ENCODE measurements at places on chromosomes 11 and 22.
A peak's percentile ranks its signal among the peaks of the same experiment; 100 is the strongest.

DNA sequence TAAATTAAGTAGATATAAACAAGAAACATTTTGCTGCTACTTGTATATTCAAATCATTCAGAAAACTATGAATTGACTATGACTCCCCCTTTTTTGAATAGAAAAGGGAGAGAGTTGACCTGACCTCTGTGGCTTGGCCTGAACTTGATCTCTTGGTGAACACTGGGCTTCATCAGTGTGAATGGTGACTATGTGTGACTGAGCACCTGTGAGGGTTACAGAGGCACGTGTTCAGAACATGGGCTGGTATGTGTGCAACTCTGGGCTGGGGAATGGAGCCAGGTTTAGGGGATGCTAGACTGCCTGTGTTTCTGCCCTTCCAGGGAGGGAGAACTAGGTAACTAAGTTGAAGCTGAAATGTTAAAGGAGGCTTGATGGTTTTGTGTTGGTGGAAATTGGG, 29.2 kb downstream of the HSD17B12 start:
- no peaks in the 10 kb centered on the region for H3K36me3 ChIP-seq
- H3K4me3 ChIP-seq = no peak overlapping the region
- no peaks in the 10 kb centered on the region for H3K27me3 ChIP-seq
- H3K27ac ChIP-seq = no peak overlapping the region

DNA sequence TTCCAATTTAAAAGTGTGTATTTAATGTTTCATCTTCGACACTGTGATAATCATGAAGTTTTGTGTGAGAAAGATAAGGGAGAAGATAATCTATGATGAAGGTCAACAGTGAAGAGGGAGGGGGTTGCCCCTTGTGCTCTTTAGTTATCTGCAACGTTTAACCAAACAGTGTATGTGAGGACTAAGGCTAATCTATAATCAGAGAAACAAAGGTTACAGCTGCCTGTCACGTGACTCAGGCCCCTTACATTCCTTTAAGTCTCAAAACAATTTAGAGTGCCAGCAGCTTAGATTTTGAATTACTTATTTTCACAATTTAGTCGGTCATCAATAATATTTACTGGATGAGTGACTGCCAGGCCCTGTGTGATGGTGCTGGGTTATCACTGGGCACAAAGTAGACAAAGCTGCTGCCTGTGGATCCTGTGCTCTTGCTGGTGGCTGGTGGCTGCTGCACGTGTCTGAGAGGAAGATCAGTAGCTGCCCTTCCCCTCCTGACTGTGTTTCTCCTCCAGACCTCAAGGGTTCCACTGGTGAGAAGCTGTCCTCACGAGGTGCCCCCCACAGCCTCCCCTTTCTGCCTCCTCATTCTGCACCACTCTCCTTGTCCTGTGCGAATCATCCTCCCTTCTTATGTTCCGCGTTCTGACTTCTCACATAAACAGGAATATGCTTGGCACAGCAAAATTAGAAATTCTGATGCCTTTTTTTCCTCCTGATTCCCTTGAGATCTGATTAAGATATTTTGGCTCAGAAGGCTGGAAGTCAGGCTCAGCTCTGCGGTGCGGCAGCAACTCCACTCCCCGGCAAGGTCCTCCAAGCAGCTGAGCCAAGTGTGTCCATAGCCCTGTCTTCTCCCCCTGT, 331.1 kb upstream of the B3GAT1 start:
- no peaks in the 10 kb centered on the region for H3K4me1 ChIP-seq
- no peaks in the 10 kb centered on the region for H3K27me3 ChIP-seq
- no peak for DNase-seq
- H3K27ac ChIP-seq = no peak overlapping the region
- H3K4me3 ChIP-seq = no peak overlapping the region
- H3K36me3 ChIP-seq = no peaks in the 10 kb centered on the region

GRCh38 chr11:44596525-44597276, 31.2 kb downstream of the CD82 start:
- no peak overlapping the region for H3K4me3 ChIP-seq
- no peaks in the 10 kb centered on the region for H3K27me3 ChIP-seq
- peak overlapping the region; percentile 73 for H3K27ac ChIP-seq
- H3K4me1 ChIP-seq = peaks cover 71% of the 10 kb centered on the region
- DNase-seq = no peak

- no peaks in the 10 kb centered on the region for H3K4me1 ChIP-seq
- no peak overlapping the region for H3K4me3 ChIP-seq
- no peaks in the 10 kb centered on the region for H3K27me3 ChIP-seq
Observed at GRCh38 chr11:102989379-102990047, 34.0 kb upstream of the MMP13 start.

- H3K27ac ChIP-seq = no peak overlapping the region
- no peaks in the 10 kb centered on the region for H3K36me3 ChIP-seq
- DNase-seq = no peak
- no peak overlapping the region for H3K4me3 ChIP-seq
- H3K27me3 ChIP-seq = no peaks in the 10 kb centered on the region
- no peaks in the 10 kb centered on the region for H3K4me1 ChIP-seq
Observed at GRCh38 chr22:48837341-48837935, 990.2 kb downstream of the BRD1 start.

DNA sequence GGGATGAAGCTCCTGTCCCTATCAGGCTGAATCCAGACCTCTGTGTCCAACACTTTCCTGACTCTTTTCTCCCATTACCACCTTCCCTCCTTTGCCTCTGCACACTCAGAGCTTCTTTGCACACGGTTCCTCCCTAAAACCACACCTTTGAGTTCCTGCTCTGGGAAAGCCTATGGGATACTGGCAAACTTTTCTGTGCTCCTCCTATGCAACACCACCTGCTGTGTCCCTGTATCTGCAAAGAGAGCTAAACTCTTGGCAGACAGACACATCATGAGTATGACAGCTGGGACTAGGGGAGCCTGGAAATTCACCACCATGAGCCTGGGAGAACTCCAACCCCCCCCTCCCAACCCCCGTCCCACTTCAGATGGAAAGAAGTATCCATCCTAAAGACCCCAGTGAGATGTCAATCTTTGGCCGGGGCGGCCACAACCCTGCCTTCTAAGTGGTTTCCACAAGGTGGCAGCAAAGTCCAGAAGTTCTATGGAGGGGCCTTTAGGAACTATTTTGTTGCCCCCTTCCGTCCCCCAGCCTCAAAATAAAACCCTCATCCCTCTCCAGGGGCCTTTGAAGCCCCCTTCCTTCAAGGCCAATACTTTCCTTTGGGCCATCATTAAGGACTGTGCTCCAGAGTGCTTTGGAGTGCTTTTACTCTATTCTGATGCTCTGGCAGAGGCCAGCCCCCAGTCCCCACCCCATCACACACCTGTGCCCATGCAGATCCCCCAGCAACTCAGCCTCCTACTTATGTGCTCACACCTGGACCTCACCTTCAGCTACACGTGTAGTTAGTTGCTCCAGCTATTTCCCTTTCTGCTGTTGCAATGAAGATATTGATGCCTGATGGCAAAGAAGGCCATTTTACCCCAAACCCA, 19.4 kb downstream of the HTR3A start:
- peaks cover 5% of the 10 kb centered on the region for H3K27me3 ChIP-seq
- H3K36me3 ChIP-seq = no peaks in the 10 kb centered on the region
- no peak overlapping the region for H3K4me3 ChIP-seq
- DNase-seq = no peak
- no peak overlapping the region for H3K27ac ChIP-seq

- DNase-seq = no peak
- H3K4me1 ChIP-seq = peaks cover 46% of the 10 kb centered on the region
- H3K27ac ChIP-seq = peak overlapping the region; percentile 98
- H3K36me3 ChIP-seq = peaks cover 23% of the 10 kb centered on the region
- H3K27me3 ChIP-seq = no peaks in the 10 kb centered on the region
Observed at GRCh38 chr11:64241491-64242374, 838 bp downstream of the FKBP2 start.

DNA sequence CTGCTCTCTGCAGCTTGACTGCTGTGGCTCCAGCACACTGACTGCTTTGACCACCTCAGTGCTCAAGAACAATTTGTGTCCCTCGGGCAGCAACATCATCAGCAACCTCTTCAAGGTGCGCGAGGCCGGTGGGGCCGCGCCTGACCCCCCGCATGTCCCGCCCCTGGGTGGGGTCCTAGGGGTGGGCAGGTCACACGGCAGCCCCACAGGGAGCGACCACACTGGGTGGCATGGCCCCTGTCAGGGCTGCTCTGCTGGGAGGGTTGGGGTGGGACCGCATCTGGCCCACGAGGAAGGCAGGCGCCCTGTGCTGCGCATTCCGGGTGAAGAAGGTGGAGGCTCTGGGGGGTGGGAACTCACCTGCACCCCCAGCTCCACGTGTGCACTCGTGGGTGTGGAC, 4.7 kb upstream of the TSSC4 start:
- H3K36me3 ChIP-seq = peaks cover 31% of the 10 kb centered on the region
- H3K27me3 ChIP-seq = no peaks in the 10 kb centered on the region

DNA sequence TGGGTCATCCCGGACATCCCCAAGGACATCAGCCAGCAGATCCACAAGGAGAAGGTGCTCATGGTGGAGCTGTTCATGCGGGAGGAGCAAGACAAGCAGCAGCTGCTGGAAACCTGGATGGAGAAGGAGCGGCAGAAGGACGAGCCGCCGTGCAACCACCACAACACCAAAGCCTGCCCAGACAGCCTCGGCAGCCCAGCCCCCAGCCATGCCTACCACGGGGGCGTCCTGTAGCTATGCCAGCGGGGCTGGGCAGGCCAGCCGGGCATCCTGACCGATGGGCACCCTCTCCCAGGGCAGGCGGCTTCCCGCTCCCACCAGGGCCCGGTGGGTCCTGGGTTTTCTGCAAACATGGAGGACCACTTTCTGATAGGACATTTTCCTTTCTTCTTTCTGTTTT, 15.3 kb upstream of the FADD start:
- H3K36me3 ChIP-seq = no peaks in the 10 kb centered on the region
- no peak overlapping the region for H3K4me3 ChIP-seq
- H3K27me3 ChIP-seq = no peaks in the 10 kb centered on the region
- no peak overlapping the region for H3K27ac ChIP-seq
- H3K4me1 ChIP-seq = peaks cover 8% of the 10 kb centered on the region

DNA sequence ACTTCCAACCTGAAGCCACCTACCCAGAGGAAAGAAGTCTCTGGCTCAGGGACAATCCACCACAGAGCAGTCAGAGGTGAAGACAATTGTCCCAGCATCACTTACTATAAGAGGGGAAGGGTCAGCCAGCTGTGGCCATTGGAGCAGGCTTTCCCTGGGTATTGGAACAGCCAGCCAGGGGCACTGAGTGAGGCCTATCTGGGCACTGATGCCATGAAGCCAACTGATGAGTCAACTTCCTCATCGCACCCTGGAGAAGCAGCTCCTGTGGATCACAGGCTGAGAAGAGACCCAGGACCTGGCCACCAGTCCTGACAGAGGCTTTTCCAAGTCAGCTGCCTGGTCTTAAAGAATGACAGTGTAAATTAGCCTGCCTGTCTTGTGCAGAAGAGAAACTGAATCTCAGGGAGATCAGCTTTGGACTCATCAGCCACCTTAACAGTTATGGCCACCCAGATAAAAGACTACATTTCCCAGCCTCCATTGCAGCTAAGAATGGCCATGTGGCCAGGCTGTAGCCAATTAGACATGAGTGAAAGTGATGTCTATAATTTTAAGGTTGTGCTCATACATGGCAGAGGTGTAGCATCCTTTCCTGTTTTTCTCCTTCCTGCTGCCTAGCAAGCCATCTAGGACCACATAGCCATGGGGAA, 19.0 kb downstream of the CHST1 start:
- H3K4me3 ChIP-seq = no peak overlapping the region
- H3K36me3 ChIP-seq = no peaks in the 10 kb centered on the region
- no peak overlapping the region for H3K27ac ChIP-seq
- H3K27me3 ChIP-seq = peaks cover 66% of the 10 kb centered on the region
- peaks cover 7% of the 10 kb centered on the region for H3K4me1 ChIP-seq

- H3K27me3 ChIP-seq = no peaks in the 10 kb centered on the region
- no peaks in the 10 kb centered on the region for H3K36me3 ChIP-seq
- H3K4me1 ChIP-seq = peaks cover 7% of the 10 kb centered on the region
- no peak overlapping the region for H3K4me3 ChIP-seq
- H3K27ac ChIP-seq = no peak overlapping the region
Observed at GRCh38 chr22:40671369-40671768, 7.9 kb upstream of the MCHR1 start.

DNA sequence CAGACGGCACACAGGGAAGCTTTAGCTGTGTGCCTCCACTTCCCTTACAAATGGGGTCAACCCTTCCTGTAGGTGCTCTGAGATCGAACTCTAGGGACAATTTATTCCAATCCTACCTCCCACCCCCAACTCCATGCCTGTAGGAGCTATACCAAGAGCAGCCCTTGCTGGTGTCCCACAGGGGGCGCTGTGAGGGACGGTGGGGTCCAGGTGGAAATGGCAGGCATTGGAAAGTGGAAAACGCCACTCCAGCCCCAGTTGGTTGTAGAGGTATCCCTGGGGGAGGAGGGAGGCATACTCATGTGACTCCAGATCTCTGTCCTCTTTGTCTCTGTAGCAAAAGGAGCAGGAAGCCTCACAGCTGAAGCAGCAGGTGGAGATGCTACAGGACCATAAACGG, 161.3 kb downstream of the MYO18B start:
- no peak overlapping the region for H3K27ac ChIP-seq
- no peak for DNase-seq
- H3K27me3 ChIP-seq = peaks cover 27% of the 10 kb centered on the region
- H3K4me3 ChIP-seq = no peak overlapping the region
- no peaks in the 10 kb centered on the region for H3K36me3 ChIP-seq

DNA sequence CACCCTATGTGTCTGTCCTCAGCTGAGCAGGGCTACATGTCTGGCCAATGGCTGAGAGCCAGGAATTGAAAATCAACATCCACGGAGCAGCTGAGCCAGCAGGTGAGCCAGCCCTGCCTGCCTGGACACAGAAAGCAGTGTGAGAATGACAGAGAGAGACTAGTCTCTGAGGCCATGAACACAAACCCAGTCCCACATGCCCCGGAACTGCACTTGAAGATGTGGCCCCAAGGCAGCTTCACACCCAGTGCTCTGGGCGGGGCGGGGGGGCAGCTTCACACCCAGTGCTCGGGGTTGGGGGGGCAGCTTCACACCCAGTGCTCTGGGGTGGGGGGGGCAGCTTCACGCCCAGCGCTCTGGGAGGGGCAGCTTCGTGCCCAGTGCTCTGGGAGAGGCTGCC, 37.6 kb downstream of the TRMU start:
- H3K4me1 ChIP-seq = no peaks in the 10 kb centered on the region
- no peaks in the 10 kb centered on the region for H3K27me3 ChIP-seq
- no peak overlapping the region for H3K27ac ChIP-seq

GRCh38 chr11:66489636-66490035, 9.4 kb downstream of the DPP3 start:
- no peak for DNase-seq
- no peak overlapping the region for H3K27ac ChIP-seq
- no peaks in the 10 kb centered on the region for H3K4me1 ChIP-seq
- H3K27me3 ChIP-seq = no peaks in the 10 kb centered on the region

- H3K27ac ChIP-seq = no peak overlapping the region
- peaks cover 12% of the 10 kb centered on the region for H3K27me3 ChIP-seq
- no peak overlapping the region for H3K4me3 ChIP-seq
- no peak for DNase-seq
Observed at GRCh38 chr22:37239336-37240239, 4.5 kb downstream of the RAC2 start.

GRCh38 chr11:16935518-16936302, 78.5 kb downstream of the PLEKHA7 start:
- H3K36me3 ChIP-seq = no peaks in the 10 kb centered on the region
- H3K4me1 ChIP-seq = peaks cover 35% of the 10 kb centered on the region
- H3K4me3 ChIP-seq = no peak overlapping the region
- H3K27ac ChIP-seq = no peak overlapping the region
- no peak for DNase-seq
